Fibroblast of skin of left biceps (primary cell): ENCODE measurements at places on chromosomes 12 and 14.

- no peak for DNase-seq
Measured at GRCh38 chr14:91385697-91386096, 31.9 kb downstream of the CCDC88C start.

DNA sequence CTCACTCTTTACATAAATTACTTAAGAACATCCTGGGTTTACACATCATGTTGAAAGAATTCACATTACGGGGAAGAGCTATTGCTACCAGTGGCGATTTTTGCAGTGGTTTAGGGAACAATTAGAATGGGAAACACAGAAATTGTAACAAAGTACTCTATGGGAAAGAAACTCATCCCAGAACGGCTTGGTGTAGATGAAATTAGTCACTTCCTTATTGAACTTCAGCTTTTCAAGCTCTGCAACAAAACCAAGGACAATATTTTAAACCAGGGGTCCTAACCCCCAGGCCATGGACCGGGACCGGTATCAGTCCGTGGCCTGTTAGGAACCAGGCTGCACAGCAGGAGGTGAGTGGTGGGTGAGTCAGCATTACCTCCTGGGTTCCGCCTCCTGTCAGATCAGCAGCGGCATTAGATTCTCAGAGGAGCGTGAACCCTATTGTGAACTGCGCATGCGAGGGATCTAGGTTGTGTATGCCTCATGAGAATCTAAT lies 32.3 kb upstream of the FICD start:
- DNase-seq, result peak; percentile 1

DNA sequence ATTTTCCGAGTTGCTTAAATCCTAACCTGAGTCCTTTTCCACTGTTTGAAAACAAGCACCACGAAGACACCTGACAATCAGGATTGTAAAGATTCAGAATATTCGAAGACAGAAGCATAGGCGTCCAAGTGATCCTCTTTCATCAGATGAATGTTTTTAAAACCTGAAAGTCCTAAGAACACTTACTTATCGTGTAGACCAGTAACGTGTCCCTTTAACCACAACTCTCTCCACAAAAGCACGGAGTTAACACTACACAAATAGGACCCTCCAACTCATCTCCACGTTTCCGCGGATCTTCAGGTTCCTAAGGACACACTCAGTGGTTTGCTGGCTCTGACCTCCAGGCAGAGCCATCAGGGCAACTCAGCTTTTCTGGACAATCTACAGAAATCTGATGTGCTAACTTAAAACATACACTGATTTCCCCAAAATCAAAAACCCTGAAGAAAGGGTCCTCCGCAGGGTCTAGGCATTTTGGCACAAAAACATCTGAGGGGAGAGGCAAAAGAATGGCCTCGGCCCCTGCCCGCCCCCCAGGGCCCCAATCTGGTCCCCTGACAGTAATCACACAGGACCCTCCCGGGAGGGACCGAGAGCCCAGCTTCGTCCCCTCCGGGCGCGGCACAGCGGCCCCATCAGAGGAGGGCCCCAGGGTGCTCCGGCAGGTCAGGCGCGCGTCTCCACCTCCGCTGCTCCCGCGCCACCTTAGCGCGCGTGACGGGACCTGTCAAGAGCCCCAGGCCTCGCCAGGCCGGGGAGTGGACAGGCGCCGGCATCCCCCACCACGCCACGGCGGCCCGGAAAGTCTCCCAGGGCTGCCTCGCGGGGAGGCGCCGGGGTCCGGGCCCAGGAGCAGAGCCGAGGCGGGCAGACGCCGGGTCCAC lies 925 bp downstream of the DICER1 start:
- DNase-seq, result no peak

GRCh38 chr12:74776378-74776777 lies 238.7 kb downstream of the ATXN7L3B start:
- DNase-seq, result no peak

DNA sequence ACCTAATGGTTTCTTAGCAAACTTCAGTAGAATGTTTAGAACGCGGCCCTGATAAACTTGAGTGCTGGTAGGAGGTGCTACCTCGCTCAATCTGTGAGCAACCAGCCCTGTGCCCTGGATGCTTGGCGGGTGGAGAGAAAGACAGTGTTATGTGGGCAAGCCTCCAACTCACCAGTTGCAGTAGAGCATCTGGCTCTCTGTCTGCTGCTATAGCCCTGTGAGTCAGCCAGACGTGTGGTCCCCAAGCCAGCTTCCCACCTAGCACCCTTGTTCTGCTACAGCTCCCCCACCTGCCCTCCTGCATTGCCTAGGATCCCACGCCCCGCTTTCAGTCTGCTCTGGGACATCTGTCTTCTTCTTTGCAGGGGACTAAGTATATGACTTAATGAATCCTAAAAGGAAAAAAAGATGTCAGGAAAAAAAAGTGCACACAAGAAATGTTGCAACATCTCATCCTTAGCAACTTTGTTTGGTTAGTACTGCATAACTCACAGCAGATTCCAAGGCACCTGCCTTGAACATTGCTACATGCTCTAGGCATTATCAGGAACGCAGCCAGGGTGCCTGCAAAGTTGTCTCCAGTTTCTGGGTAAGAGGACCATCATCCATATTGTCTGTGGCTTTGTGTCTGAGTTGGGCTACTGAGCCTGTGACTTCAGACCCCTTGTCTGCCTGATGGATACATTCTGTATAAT lies 13.6 kb downstream of the SNRNP35 start:
- peak; percentile 37 for DNase-seq

GRCh38 chr14:99035712-99036610 lies 236.0 kb downstream of the BCL11B start:
- peak; percentile 88 for DNase-seq

GRCh38 chr12:3655328-3655900 lies 97.5 kb downstream of the CRACR2A start:
- no peak for DNase-seq

DNA sequence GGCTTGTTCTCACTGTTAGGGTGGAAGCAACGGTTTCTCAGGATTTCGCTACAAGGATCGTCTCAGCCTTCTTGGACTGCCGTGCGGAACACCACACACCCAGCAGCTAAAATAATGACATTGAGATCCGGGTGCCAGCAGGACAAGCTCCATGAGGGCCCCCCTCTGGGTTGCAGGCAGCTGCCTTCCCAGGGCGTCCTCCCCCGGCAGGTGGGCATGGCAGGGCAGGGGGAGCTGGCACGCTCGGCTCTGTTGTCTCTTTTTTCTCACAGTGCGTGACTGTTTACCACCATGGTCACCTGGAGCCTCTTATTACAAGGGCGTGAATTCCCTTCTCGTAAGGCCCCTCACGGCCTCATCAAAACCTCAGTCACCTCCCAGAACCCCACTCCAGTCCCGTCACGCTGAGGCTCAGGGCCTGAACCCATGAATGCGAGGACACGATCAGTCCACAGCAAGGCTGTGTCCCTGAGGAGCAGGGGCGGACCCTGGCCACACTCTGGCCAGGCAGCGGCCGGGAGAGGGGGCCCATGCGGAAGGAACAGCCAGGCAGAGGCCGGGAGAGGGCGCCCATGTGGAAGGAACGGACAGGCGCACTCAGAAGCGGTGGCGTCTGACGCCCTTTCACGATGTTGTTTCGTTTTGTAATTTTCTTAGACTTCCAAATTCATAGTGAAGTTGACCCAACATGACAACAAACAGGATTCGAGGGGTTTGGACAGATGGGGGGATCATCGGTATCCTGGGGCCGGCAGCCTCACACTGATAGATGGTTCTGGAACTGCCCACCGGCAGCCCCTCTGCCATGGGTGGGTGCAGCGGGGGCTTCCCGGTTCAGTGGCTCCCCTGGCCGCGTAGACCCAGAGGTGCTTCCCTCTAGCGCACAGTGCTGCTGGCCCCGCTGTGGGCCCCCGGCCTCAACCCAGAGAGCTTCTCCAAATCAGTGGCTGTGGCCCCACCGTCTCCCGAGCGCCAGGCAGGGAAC lies 10.0 kb downstream of the LRCOL1 start:
- DNase-seq, result peak; percentile 24

GRCh38 chr12:46919666-46920400 lies 94.0 kb upstream of the SLC38A4 start:
- DNase-seq, result no peak
